CD4-positive, alpha-beta T cell treated with Interleukin-2 at 100 ng/mL for 4 hours (primary cell): ENCODE measurements at places on chromosomes 3 and 15.

DNA sequence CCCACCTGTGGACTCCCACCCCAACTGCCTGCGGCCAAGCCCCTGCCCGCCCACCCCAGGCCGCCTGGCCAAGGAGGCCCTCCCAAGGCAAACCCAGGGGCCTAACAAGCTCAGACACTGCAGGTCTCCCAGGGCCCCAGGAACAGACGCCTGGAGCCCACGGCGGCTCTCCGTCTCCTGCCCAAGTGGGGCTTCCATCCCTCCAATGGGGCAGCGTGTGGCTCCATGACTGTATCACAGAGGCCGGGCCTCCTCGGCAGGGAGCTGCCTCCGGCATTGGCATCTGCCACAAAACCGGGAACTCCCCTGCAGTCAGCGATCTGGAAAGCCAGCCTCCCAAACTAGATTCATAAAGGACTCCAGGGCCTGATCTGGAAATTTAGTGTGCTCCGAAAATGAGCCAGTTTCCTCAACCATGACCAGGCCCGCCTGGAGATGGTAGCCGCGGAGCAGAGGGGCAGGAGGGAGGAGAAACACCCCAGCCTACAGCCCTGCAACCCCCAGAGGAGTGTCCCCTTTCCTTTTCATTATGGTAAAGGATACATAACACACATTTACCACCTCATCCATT is 148.3 kb upstream of the IQSEC1 start:
- DNase-seq: no peak

- DNase-seq: no peak
These were observed 41.9 kb downstream of the COLQ start for GRCh38 chr3:15479400-15480224.

DNA sequence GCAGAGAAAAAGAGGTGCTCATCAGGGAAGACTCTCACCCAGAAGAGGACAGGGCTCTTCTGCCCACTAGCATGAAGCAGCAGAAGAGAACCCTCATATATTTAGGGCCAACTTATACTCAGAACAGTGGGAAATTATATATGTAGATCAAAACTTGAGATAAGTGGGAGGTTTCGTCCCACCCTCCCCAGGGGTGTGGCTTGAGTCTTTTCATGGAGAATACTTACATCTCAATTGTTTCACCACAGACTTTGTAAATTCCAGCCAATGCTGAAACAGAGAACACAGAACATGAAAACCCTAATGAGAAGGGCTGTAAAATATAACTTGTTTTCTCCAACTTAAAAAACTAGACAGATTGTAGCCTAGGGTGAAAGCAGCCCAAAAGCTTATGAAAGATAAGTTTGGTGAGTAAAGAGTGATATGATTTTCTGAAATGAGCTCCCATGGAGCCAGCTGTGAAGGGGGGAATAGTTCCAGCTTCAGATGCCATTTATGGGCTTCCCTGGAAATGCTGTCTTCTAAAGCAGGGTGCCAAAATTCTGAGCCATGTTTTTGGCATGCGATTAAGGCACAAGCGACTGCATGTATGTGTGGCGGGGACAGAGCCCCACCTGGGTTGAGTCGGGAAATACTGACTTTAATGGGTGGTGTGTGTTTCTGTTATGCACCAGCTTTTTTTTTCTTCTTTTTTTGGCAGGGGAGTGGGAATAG is 92.9 kb downstream of the WDR76 start:
- DNase-seq: no peak

DNA sequence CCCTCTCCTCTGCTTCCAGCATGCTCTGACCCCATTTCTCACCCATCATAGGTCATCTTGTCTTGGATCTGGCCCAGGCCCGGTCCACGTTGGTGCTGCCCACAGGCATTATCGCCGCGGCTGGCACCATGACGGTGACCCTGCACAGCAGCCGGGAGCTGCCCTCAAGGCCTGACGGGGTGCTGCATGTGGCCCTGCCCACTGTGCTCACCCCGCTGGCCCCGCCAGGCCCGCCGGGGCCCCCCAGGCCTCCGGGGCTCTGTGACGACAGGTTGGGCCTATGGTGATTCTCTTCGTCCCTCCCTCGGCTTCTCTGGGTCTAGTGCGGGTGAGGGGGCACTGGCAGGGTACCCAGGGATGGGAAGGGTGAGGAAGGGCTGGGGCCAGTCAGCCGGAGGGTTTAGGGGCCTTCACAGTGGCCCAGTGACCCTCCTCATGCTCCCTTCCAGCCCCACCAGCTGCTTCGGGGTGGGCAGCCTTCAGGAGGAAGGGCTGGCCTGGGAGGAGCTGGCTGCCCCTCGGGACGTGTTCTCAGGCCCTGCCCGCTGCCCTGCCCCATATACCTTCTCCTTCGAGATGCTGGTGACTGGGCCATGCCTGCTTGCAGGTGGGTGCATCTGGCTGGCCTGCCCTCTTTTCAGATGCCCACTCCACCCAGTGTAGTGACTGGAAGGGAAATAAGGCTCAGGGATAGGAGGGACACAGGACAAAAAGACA is 3.9 kb downstream of the VWA5B2 start:
- no peak for DNase-seq

- DNase-seq: no peak
These were observed 392.5 kb downstream of the FOXP1 start for GRCh38 chr3:71191031-71191482.

- no peak for DNase-seq
These were observed 39.0 kb downstream of the MED12L start for GRCh38 chr3:151124476-151124875.

DNA sequence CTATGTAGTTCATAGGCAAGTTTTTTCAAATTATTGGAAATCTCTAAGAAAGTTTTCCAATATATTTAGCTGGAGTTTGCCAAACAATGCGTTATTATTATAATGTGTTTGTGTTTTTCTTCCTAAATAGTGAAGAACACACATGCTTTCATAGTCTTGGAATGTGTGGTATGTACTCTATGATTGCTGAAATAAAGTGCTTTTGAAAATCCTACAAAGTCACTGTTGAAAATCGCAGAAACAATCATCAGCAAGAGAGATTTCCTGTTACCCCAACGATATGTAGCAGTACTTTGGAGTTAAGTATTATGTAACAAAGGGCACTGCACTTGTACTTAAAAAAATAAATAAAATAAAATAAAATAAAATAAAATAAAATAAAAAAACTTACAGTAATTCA is 796.2 kb downstream of the NAALADL2 start:
- no peak for DNase-seq

DNA sequence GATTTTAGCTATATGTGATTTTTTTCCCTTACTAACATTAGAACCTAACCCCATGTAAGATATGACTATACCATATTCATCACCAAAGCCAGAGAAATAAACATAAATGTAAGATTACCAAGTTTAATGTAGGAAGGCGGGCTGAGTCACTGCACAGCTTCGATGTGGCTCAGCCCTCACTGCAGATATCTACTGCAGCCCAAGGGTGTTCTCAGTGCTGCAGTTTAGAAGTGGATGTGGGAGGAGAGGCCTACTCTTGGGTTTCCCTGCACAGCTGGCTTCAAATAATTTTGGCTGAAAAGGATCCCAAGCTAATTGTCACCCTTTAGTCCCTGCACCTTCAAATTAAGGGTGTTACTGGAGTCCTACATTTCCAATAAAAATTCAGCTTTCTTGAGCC is 9.3 kb downstream of the ARPP19 start:
- peak; percentile 46 for DNase-seq

GRCh38 chr3:120773932-120774331 is 31.4 kb downstream of the GTF2E1 start:
- DNase-seq: no peak

DNA sequence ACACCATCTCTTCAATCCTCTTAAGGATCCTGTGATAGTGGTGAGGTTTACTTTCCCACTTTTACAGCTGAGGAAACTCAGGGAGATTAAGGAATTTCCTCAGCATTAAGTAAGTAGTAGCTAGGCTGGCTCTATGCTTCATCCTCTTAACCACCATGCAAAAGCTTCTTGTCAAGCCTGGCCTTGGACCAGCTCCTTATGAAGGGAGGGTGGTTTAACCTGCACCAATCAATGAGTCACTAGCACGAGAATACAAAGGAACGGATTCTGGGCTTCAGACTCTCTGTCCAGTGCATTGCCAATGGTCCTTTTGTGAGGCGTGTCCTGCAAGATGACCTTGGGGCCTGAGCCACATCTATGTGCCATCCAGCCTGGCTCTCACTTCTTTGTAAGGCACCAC is 202.0 kb upstream of the CFAP20DC start:
- no peak for DNase-seq

DNA sequence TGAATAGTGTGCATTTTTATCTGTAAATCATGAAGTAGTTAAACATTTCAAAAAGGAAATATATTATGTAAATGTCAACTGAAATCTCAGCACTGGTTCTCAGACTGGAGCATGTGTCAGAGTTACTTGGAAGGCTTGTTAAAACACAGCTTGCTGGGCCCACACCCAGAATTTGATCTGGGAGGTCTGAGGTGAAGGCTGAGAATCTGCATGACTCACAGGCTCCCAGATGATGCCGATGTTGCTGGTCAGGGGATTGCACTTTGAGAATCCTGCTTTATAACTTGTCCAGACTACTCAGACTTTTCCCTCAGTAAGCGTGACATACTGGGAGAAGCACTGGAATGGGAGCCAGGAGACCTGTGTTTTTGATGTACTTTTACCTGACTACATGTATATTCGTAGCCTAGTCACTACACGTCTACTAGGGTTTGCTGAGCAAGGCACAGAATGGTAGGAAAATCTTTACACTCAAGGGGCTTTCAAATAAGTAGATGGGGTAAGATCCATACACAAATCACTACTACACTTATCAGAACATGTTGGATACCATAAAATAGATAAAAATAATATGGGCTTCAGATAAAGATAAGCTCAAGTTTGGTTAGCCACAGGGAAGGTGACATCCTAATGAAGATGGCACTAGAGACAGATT is 77.1 kb upstream of the MEX3B start:
- DNase-seq: no peak

GRCh38 chr3:137165117-137165806 is 207.5 kb downstream of the IL20RB start:
- DNase-seq: no peak

DNA sequence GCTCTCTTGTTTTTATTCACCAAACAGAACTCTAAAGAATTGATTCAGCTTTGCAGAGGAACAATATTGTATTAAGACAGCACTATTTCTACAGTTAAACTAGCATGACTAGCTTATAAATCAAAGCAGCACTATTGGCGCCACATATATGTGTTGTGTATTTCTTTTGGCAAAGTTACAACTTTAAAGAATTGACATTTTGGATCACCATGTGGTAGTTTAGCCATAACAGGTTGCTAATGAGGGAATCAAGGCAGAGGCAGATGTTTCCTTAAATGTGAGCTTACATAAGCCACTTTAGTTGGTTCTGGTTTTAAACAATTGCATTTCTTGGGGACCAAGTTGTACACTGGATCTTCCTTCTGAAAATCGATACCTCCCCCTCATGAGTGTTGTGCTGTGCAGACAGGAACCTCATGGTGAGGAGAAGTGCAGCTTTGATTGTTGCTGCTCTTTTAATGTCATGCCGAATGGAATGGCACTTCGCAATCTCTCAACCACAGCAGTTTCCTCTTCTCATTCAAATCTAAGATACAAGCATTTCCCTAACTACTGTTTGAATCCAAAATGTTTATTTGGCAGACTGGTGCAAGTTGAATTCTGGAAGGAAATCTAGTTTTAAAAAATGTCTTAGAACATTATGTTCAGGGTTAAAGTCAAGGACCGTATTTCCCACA is 151.2 kb downstream of the MYRIP start:
- no peak for DNase-seq

DNA sequence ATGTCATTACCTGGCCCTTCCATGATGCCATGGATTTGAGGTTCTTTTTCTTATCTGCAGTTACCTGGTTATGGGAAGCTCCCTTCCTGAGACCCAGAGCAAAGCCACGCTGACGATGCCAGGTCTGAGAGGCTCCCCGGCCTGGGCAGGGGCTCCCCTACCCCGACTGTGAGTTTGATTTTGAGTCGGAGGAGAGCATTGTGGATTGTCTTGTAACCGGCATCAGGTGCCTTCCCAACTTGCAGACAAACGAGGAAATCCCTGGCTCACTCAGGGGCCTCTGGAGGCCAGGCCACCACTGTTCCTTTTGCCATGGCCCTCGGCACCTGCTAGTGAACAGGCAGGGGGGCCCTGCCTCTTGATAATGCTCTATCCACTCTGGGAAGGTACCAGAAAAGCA is 151.4 kb downstream of the ATP10A start:
- no peak for DNase-seq

DNA sequence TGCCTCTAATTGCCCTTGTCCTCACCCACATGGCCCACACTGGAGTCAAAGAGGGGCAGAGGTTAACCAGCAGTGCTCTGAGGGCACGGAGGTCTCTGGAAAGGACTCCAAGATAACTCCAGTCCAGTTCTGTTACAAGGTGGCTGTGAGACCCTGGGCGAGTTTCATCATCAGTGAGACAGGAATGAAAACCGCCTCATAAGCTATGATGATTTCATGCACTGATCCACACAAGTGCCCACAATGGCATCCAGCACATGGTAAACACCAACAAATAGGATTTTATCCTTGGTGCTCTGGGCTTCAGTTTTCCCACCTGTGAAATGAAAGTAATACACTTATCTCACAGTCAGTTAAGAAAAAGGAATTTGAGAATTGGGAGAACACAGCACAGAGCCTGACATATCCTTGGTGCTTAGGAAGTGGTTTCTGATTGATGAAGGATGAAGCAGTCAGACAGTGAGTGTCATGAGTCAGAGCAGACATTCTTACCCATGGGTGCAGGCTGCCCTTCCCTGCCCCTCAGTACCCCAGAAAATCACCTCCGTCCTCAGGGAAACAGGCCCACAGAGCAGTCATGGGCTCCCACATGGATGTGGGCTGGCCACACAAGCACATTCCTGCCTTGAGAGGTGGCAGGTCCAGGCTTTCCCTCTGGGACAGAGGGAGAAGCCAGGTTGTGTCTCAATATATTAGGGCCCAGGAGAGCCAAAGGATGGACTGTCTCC is 48.4 kb downstream of the DAPK2 start:
- DNase-seq: no peak

DNA sequence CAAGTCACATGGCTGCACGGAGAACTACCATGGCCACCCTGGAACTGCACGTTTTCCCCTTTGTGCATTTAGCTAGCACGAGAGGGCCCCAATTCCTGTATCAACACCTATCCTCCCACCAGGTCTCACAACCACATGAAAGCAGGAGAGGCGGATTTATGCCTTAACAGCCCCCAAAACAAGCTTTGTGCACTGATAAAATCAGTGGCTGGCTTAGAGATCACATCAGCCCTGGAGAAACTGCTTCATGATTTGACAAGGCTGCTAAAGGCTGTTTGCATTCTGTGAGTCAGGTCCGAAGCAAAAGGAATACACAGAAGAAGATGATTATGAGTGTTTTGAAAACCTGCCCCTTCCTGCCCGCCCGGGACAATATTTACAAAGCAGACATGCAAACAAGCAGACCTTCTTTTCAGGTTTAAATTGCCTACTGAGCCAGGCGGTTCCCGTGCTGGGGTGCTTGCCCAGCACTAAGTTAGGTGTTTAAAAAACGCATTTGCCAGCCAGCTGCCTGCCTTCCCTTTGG is 25.9 kb downstream of the CEMIP start:
- no peak for DNase-seq

- no peak for DNase-seq
These were observed 4.6 kb downstream of the RAB6B start for GRCh38 chr3:133890972-133891644.
